ENCODE measurements at places on chromosomes 7 and 10.
A peak's percentile ranks its signal among the peaks of the same experiment; 100 is the strongest.

DNA sequence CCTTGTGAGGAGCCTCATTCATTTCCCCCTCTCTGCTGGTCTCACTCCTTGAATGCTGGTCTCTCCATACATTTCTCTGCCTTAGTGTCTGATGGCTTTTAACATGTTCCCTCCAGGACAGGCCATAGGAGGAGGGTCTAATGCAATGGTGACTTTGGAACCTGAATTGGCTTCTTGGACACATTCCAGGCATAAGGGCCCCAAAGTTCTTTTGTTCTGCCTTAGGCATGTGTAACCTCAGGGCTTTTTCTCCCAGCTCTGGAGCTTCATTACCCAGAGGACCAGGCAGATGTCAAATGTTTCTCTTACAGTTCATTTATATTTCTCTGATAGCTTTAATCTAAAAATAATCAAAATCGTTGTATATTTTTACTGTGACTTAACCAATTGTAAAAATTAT lies 162.6 kb downstream of the SDK1 start:
- no peak for DNase-seq

GRCh38 chr10:86253091-86254072 lies 113.2 kb downstream of the GRID1 start:
- DNase-seq = peak; percentile 62

- DNase-seq = no peak
Observed at GRCh38 chr7:82313269-82313668, 130.3 kb downstream of the CACNA2D1 start.

DNA sequence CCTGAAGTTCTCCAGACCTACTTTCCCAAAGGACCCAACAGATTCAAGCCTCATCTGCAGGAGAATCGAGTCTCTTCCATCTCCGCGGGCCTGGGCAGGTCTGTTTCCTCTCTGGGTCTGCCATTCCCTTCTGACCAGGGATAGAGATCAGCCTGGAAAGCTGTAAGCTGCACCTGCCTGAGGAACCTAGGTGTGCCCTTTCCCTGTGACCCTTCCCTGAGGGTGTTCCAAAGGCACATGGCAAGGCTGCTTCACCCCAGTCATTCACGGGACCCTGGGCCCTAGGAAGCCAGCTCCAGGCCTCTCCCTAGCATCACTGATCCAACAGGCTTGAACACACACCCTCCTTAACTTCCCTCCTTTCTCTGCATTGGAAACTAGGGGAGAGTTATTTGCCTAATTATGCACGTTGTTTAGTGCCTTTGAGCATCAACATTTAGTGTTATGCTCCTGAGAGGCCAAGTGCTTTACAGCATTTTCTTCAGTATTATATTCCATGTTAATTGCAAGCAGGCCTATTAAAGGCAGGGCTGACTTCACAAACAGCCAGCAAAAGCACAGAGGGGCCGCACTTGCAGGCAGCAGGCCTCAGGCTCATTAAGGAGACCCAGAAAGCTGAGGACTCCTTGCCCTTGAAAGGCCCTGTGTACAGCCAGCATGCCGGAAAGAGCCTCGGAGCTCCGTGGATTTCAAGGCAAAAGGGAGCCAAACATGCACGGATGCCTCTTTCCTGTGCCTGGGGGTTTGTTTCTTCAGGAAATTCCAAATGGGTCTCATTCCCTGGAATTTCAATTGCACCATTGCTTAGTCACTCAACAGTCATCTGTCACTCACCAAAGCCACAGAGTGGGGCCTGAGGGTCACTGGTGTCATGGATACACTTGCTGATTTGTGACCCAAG lies 91.0 kb upstream of the FAM20C start:
- no peak for DNase-seq

GRCh38 chr7:116218051-116218645 lies 7.8 kb downstream of the TES start:
- no peak for DNase-seq

DNA sequence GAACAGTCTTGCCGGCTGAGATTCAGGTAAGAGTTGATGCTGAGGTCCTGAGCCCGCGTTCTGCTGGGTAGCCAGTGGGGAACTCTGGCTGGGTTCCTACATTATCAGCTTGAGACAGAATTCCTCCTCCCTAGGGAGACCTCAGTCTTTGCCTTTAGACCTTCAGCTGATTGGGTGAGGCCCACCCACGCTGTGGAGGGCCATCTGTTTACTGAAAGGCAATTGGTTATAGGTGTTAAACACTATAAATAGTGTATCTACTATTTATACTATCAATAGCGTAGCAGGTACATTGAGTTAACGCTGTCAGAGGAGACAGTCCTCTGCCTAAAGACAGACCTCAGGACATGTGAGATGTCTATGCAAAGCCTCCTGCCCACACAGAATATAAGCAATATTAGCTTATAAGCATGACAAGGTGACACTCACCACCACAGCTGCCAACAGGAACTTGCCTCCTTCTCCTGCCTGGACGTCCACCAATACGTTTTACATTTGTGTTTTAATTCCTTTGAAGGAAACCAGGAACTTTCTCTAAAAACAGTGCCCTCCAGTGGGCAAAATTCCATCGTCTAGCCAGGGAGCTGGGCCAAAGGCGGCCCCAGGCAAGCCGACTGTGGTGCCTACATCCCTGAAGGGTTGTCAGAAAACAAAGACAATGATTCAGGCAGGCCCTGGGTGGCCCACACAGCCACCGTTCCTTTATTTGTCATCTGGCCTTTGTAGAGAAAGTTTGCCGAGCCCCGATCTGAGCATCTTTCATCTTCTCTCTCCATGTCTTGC lies 58.8 kb downstream of the INSIG1 start:
- no peak for DNase-seq

- DNase-seq = no peak
Observed at GRCh38 chr7:81719865-81720264, 50.0 kb downstream of the HGF start.

DNA sequence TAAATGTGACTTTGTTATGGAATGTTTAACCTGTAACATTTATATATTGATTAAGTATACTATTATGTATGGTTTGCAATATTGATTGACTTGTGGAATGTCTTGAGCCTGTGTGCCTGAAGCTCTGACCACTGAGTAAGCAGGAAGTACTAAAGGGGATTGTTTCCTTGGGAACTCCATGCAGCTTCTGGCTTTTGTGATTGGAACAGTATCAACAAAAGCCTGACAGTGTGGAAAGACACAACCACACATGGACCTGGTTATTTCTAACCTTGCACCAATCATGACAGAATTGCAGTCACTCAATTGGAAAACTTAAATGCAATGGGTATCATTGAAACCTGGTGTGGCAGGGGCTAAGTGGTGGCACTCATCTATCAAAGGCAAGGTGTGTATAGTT lies 45.5 kb upstream of the PIK3CG start:
- no peak for DNase-seq
